ENCODE measurements at places on chromosomes 11 and 22.

DNA sequence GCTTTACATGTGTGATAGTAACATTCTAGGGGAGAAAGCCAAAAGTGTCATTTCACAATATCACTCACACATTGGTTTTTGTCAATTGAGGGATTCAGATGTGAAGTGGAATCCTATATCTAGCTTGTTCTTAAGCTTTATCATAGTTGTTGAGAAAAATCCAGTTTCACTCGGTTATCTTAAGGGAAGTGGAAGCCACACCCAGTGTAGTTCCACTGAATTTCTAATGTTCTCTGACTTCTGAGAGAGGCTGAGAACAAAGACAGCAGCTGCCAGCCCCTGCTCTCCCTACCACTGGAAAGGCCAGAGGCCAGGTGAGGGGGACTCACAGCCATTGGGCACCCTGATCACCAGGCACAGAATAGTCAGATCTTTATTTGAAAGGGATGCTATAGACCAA is 53.7 kb downstream of the THAP12 start:
- no peak for DNase-seq

DNA sequence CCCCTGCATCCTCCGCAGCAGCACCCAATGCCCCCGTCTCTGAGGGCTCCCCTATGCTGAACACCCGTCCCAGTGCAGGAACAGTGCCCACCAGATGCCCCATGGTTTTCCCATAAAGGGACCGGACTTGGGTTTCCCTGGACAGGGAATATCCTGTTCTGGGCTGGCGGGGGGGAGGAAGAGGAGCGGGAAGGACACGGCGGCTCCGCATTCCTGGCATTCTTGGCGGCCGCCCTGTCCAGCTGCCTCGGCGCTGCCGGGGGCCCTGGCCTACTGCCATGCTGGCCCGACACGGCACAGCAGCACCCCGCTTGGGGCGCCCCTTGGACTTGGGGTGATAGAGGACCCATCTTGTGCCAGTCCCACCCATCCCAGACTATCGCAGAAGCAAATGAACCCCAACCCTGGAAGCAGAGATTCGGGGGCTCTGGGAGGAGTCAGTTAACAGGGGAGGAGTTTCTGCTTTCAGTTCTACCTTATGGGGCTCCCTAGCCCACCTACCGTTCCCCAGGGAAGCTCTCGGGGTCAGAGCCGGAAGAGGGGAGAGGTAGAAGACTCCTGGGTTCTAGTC is 23.7 kb upstream of the CBX7 start:
- no peak for DNase-seq

DNA sequence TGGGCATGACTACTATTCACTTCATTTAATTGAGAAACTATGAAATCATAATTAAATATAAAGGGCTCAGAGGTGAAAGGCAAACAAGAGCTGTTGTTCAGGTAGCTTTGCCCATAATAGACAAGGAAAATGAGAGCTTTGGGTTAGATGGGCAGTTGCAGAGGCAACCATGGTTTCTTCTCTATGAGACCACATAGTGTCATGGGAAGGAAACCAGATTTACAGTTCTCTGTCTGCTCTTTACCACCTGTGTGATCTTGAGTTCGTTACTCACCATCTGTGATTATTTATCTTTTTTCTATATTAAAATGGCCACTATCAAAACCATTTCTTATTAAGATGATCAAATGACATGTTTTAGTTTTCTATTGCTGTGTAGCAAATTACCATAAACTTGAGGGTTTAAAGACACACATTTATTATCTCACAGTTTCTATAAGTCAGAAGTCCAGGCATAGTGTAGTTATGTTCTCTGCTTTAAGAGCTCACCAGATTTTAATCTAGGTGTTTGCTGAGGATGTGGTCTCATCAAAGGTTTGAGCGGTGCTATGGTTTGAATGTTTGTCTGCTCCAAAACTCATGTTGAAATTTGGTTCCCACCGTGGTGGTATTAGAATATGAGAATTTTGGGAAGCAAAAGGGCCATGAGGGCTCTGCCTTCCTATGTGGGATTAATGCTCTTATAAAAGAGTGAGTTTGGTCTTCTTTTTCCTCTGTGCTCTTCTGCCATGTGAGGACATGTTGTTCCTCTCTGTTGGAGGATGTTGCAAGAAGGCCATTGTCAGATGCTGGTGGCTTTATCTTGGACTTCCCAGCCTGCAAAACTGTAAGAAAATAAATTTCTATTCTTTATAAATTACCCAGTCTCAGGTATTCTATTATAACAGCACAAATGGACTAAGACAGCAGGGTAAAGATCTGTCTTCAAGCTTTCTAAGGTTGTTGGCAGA is 38.2 kb downstream of the OR2AG2 start:
- no peak for DNase-seq

DNA sequence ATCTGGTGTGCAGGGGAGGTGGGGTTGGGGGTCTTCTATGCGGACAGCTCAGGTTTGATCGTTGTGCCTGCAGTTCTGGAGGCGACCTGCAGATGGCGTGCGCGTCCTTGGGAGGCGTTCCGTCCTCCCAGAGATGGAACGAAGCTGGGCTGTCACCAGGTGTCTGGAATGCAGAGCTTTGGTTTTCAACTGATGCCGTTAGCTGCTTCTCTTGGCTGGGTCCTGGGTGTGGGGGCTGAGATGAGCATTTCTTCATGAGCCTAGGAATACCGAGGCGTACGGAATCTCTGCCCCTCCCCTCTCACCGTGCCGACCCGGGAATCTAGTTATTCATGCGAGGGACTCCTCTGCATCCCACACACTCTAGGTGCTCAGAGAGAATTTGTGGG is 98.6 kb downstream of the CEP164 start:
- DNase-seq: peak; percentile 59

DNA sequence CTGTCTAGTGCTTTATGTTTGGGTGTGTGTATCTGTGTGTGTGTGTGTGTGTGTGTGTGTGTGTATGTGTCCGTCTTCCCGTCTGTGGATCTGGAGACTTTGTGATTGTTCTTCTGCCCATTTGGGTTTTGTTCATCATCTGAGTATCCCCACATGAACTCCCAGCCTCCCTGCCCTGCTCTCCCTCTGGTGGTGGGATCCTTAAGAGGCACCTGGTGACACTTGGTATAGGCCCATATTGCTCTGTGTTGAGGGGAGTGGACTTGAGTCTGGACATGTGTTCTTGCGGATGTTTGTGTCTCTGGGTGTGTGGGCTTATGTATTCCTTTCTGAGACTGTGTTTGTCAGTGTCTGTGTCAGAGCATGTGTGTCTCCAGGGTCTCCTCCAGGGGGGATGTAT is 15.3 kb downstream of the RCOR2 start:
- DNase-seq: no peak

DNA sequence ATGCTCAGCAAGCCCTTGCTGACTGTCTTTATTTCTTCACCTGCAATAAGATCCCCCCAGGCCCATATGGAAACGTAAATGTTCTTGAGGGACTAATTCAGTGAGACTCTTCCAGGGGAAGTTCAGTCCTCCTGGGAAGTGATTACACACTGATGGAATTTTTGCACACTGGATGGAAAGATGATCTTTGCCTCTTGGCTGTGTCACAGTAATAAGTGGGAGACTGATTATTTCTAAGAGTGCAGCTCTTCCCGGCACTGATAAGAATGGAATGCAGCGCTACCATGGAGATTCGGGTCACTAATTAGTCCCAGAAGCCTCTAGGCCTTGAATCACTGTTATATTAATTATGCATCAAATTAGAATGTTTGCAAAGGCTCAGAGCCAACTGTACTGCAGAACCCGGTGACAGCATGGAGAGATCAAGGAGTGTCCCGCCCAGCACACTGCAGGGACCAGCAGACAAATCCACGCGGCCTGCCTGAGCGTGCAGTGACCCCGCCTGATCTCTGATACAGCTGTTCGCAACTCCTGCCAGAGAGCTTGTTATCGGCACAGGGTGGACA is 178.3 kb downstream of the SNX19 start:
- no peak for DNase-seq

DNA sequence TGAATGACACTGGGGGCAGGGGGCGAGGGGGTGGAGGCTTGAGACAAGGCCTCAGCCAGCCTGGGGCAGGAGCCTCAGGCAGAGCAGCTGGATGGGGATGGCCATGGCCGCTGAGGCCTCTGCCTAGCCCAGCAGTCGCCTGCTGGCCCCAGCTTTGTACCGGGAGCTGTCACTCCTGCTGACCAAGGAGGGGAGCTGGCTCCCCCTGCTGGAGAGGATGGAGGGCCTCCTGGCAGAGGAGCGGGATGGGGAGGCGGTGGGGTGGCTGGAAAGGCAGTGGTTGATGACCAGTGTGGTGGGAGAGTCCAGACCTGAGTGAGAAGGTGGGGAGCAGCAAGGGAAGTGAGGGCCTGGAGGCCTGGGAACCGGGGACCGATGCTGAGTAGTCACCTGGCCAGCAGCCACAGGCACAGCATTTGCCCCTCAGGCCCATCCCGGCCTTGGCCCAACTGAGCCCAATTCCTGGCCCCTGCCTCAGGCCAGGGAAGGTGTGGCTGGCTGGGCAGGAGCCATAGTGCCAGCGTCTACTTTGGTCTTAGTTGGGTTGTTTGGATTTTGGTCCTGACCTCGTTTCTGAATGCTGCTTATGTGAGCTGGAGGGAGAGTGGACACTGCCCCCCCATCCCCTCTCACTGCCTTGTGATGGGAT is 6.0 kb upstream of the SUSD2 start:
- DNase-seq: peak; percentile 30

- no peak for DNase-seq
Observed at GRCh38 chr11:86513746-86514373, 139.2 kb downstream of the CCDC81 start.
